ENCODE measurements at places on chromosomes 1 and 21. TPM values are rescaled to one million over a fixed set of nuclear protein-coding genes. Genes with fewer than 3 reads are reported as not detected.

DNA sequence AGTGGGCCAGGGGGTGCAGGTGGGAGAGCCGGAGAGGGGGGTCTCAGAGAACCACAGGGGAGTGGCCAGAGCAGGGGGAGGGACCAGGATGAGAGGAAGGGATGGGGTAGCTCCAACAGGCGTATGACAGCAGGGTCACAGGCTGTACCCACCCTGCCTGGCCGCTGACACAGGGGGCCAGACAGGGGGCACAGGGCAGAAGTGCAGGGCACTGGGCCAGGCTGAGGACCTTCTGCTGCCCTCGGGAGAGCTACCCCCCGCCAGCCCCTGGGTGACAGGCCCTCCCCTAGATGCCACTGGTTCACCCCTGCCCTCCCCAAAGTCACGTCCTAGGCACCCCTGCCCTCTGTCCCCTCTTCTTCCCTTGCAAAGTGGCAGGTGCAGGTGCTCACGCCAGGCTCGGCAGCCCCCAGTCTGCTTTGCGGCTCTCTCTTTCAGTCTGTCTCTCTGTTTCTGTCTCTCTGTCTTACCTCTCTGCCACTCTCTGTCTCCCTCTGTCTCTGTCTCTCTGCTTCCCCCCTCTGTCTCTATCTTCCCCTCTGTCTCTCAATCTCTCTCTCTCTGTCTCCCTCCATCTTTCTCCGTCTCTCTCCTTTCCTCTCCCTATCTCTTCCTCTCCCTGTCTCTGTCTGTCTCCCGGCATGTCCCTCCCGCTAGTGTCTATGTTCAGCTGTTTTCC, 48.5 kb downstream of the WNT9A start:
- DNase-seq, result peak; percentile 22

DNA sequence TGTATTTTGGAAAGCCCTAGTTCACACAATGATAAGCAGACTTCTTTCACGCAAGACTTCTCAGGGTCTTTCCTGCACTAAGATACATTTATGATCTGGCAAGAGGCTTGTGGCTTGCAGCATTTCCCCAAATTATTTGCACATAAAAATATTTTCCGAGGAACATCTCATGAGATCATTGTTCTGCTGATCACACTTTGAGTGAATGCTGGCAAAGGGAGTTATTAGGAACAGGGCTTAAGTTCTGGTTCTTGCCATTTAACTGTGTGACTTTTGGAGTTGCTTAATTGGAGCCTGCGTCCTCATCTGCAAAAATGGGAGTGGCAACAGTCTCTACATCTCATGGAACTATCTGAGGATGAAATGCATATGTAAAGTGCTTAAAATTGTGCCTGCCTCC, 50.2 kb downstream of the GADD45A start:
- no peak for DNase-seq

DNA sequence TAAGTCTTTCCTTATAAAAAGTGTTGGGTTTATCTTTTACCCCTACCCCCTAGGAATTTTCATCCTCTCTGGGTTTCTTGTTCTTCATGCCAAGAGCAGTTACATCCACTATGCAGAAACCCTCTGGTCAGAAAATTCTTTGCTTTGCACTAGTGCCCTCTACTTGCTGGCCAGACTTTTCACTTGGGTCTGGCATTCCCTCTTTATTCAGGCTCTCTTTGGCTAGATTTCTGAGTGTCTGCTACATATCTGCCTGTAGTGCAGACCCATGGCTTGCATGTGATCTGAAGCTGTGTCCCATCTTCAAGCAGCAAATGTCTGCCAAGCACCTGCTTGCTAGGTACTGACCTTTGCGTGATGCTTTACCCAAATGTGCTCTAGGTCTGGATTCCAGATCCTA, 237.0 kb downstream of the GPATCH2 start:
- peak; percentile 21 for DNase-seq

DNA sequence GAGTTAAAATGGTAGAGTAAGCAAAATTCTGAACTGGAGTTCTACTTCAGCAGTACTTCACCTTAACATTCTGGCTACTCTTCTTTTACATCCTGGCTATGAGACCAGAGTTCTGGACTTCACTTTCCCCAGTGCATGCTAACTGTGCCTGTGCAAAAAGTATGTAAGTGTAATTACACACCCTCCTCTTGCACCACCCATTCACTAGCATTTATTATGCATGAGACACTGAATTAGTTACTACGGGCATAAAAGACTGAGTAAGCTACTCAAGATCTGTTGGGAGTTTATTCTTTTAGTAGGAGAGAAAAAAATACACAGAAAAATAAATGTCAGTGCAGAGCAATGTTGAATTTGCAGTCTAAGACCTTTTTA, 87.2 kb downstream of the GIPC2 start:
- DNase-seq, result no peak

DNA sequence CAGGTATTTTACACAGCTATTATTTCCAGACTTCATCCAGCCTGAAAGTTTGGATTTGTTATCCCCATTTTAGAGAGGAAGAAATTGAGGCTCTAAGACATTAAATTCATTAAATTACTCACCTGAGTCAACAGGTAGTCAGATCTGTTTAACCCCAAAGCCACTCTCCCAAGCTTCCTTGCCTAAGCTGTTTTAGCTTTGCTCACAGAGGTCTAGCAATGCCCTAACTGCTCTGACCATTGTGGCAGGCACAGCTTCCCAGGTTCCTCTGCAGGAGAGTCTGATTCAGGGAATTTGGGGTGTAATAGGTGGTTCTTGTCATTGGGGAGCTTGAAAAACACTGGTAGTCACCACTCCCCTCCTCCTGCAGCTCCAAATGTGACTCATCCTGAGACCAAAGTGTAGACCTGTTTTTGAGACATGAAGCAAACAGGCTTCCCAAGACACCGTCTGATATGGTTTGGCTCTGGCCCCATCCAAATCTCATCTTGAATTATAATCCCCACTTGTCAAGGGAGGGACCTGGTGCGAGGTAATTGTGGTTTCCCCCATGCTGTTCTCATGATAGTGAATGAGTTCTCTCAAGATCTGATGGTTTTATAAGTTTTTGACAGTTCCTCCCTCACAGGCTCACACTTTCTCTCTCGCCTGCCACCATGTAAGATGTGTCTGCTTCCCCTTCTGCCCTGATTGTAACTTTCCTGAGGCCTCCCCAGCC, 142.8 kb upstream of the DNAH14 start:
- DNase-seq, result no peak

DNA sequence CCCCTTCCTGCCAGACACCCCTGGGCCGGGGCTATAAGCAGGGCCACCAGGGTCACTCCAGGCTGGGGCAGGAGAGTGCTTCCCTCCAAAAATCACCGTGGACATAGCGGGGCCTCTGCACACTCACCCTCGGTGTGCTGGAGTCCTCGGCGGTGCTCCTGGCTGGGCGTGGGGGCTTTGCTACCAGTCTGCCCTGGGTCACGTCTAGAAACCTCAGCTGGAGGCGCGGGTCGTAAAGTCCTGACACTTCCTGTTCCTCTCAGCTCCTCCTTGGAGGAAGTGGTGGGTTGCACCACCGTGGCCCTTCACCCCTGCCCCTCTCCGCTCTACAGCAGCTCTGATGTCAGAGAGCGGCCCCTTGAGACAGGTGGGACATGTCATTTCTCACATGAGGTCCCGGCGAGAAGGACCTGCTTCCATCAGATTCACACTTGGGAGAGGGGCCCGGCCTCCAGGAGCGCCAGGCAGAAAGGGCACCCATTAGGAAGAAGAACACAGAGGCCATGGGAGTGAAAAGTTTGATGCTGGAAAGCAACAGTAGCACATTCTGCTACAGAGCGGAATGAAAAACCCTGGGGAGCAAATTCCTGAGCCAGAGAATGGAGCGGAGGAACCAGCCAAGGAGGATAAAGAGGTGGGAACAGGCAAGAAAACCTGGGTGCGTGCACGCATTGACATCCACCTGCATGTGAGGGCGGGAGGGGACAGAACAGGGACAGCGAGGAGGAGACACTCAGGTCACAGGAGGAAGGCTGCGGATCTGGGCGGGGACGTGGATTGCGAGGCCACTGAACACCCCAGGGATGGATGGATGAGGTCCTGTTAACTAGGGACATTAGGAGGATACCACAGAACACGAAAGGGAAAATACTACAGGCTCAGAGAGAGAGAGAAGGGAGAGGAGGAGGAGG, at the start of gene ITGB2:
Gene ITGB2, minus strand, starts transcription at position 206 of the 911 bp plus-strand sequence. CDS start 10,117 bp downstream, outside the sequence.
- peak; percentile 94 for DNase-seq

- DNase-seq, result no peak
Measured at GRCh38 chr21:37266515-37267221, 466 bp downstream of the VPS26C start.

DNA sequence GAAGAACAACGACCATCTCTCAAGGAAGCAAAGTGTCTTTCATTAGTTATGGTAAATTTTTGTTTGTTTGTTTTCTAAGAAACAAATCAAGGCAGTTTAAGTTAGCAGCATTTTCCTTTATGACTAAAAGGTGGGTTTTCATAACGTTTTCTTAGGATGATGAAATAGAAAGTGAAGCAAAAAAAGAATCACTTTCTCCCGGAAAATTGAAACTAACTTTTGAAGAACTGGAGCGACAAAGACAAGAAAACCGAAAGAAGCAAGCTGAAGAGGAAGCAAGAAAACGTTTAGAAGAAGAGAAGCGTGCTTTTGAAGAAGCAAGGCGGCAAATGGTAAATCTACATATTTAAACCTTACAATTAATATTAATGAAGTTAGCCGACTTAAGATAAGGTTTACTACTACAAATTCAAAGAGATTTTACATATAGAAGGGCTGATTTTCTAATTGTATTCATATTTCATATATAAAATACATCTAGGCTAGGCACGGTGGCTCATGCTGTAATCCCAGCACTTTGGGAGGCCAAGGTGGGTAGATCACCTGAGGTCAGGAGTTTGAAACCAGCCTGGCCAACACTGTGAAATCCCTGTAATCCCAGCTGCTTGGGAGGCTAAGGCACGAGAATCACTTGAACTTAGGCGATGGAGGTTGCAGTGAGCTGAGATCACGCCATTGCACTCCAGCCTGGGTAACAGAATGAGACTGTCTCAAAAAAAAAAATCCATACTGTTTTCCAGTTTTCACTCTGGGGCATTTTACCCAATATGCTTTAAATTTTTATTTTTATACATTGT, 38.3 kb downstream of the NEXN start:
- no peak for DNase-seq

- DNase-seq, result no peak
Measured at GRCh38 chr1:27574001-27574781, 29.8 kb downstream of the AHDC1 start.

The CLIC6 gene
- 21.0 TPM for total RNA-seq

All from left lung (tissue), 14 donors.